ENCODE measurements at places on chromosomes 13 and 19.

GRCh38 chr19:39843919-39844793, 2.0 kb downstream of the FBL start:
- no peak for DNase-seq

DNA sequence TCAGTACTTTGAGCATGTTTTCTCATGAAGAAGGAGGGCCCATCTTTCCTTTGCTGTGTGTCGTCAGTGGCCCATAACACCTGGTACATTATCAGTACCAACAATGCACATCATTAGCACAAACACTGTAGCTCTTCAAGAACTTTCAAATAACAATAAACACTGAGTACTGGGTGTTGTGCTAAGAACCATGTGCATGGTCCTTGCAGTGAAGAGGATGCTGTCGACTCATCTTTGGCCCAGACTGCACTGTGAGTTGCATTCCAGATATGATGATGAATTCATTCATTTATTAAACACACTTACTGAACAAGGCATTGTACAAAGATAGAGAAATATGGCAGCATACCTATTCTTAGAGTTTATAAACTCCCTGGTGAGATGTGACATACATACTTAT, 55.8 kb downstream of the FLT3 start:
- DNase-seq = no peak

DNA sequence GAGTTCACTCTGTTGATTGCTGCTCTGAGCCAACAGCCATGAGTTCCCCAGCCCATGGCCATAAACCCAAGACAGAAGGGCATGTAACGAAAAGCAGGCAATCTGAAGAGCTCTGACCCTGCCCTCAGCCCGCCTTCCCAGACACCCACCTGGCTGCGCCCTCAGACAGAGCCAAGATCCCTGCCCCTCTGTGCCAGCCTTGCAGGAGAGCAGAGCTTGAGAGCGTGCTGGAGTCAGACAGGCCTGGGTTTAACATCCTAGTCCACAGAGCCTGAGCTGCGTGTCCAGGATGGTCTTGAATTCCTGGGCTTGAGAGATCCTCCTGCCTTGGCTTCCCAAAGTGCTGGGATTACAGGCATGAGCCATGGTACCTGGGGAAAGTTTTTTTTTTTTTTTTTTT, 19.0 kb upstream of the EMC10 start:
- no peak for DNase-seq

GRCh38 chr19:49771674-49772139, 4.9 kb downstream of the AP2A1 start:
- DNase-seq = no peak

- DNase-seq = no peak
Observed at GRCh38 chr13:75279834-75280369, 202.1 kb downstream of the TBC1D4 start.

- DNase-seq = no peak
Observed at GRCh38 chr19:3397266-3398022, 31.1 kb downstream of the NFIC start.

DNA sequence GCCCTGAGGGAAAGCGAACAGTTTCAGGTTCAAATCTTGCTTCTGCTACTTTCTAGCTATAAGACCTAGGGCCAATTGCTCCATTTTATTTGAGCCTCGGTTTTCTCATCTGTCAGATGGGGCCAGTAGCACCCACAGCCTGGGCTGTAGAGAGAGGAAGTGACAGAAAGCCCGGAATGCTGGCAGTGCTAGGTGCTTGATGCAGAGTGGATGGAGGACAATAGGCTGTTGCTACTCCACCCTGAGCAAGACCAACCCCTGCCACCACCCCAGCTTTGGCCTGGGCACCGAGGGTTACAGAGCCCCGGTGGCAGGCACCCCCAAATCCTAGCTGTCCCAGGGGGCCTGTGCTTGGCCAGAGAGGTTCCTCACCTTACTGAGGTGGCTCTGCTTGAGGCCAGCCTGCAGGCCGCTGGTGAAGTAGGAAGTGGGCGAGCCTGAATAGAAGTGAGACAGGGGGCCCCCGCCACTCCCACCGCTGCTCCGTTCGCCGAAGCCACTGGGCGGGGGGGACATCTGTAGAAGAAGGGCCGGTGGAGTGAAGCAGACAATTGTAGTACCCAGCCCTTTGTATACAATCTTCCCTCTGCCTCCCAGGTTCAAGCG, 2.1 kb upstream of the FDX2 start:
- no peak for DNase-seq

GRCh38 chr13:42873081-42873480, 91.7 kb downstream of the FAM216B start:
- no peak for DNase-seq

DNA sequence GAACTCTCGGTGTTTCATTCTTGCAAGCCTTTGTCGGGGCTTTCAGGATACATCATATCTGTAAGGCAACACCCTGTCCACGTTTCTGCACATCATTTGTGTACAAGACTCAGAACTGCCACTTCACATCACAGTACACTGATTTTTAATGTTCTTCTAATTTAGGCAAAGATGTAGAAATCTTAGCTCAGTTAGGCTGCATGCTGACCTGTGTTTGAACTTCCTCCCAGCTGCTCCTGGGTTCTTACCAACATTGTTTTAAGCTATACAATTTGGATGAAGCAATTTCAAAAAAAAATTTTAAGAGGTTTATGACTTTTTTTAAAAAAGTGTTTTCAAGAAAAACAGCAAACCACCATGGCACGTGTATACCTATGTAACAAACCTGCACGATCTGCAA, 1047.9 kb upstream of the SLC10A2 start:
- no peak for DNase-seq

DNA sequence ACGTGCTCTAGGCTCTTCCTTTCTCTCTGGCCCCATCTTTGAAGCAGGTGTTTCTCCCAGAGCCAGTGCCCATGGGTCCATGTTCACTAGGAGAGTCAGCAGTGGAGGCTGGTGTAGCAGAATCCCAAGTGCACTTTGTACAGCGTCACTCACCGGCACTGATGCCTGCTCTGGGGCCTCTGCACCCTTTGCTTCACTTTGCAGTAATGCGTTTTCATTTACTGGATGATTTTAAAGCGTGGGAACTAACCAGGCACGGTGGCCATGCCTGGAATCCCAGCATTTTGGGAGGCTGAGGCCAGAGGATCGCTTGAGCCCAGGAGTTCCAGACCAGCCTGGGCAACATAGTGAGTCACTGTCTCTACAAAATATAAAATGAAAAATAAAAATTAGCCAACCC, 30.7 kb downstream of the SLC25A42 start:
- no peak for DNase-seq

DNA sequence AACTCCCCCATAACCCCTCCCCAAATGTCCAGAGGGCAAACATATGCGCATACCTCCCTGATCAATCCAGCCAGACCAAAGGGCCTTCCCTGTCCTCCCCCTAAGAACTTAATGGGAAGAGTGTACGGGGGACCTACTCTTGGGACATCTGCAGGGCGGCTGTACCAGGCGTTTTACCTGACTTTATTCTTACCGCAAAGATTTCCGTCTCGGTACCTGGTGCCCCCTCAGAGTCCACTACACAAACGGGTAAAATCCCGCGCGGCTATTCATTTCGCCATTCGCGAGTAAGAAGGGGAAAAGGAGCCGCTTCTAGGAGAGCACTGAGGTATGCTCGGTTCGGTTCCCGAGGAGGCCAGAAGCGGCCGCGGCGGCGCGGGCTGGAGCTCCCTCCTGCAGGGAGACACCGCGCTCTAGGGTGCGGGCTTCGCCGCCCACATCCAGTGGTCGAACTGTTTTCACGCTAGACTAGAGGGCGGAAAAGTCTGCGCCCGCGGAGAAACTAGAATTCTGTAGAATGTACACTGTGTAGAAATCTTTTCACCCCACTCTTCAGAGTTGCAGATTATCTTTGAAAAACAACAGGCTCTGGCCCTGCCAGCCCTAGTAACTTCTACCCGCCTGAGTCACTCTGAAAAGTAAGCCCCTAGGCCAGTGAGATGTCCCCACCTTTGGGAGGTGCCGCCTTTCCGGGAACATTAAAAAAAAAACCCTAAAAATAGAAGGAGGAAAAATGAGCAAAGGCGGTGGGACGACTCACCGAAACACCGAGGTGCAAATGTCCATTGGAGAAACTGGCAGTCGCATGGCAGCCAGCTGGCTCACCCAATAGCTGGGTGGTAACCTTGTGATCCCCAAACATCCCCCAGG, 3.8 kb upstream of the TSHZ3 start:
- no peak for DNase-seq

- DNase-seq = no peak
Observed at GRCh38 chr13:99953138-99953755, 18.3 kb downstream of the ZIC5 start.

GRCh38 chr13:73403355-73404120, 344.7 kb downstream of the KLF5 start:
- no peak for DNase-seq

DNA sequence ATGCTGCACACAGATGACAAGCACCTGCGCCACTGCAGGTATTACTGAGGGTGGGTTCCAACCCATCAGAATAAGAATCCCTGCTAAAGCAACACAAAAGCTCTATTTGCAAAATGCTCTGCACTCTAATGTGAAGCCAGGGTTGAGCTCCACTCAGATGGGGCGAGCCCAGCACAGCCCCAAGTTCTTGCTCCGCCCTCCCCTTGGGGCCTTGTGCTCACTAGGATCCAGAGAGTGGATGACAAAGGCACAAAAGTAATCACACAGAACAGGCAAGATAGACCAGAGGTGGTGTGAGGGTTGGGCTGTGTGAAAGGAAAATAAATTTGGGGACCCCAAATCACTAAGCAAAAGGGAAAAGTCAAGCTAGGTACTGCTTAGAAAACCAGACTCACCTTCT, 8.2 kb upstream of the ZNF611 start:
- no peak for DNase-seq

DNA sequence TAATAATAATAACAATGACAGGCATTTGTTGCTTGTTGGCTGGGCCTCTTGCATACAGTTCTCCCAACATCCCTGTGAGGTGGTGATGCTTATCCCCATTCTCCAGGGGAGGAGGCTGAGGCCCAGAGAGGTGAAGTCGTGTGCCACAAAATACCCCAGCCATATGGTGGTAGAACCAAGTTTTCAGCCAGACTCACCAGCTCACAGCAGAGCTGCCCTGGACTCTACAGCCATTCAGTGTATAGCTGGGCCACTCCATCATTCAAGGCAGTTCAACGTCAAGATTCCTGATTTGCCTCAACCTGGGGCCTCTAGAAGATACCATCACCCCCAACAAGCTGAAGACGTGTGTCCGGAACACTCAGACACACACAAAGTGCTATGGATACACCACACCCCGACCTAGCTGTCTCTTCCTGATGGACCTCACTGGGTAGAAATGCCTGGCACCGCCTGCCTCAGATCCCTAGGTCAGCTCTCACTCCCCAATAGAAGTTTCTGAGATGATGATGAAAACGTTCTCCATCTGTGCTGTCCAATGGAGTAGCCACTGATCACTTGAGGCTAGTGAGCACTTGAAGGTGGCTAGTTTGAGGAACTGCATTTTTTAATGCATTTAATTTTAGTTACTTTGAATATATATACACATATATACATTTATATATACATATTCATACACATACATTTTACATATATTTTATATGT, 4.3 kb upstream of the CEACAM19 start:
- no peak for DNase-seq

GRCh38 chr19:38763795-38764220, 9.5 kb downstream of the LGALS7 start:
- DNase-seq = no peak

DNA sequence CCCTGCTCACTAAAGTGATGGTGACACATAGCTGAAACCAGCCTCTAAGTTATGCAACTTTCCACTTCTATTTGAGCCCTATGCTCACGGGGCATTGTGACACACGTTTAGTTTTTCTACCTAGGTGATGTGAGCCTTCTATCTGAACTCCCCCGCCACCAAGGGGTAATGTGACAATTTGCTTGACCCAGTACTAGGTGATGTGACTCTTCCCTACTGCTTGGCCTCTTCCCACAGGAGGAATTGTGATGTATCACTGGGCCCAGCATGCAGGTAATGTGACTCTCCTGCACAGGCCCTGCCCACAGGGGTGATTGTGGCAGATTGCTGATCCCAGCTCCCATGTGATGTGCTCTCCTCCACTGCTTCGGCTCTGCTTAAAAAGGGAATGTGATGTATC, 42.7 kb upstream of the ZNF43 start:
- no peak for DNase-seq

DNA sequence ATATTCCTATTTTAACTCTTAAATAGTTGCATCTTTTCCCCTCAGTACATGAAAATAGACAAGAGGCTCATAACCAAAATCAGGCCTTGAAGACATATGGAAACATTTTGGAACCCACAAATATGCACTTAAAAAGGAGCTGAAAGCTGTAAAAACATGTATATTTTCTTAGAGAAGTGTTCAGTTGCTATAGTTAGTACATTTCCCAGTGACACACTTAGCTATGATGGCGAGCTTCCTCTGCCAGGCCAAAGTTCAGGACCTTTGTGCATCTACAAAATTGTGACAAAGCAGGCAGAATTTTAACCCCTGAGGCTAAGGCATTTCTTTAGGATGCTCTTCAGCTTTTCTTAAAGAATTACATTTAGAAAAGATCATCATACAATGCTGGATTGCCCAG, 54.5 kb downstream of the RCBTB2 start:
- no peak for DNase-seq

GRCh38 chr19:33385956-33386355, 12.4 kb downstream of the CEBPG start:
- no peak for DNase-seq

GRCh38 chr13:33323801-33324510, 38.4 kb upstream of the STARD13 start:
- no peak for DNase-seq

DNA sequence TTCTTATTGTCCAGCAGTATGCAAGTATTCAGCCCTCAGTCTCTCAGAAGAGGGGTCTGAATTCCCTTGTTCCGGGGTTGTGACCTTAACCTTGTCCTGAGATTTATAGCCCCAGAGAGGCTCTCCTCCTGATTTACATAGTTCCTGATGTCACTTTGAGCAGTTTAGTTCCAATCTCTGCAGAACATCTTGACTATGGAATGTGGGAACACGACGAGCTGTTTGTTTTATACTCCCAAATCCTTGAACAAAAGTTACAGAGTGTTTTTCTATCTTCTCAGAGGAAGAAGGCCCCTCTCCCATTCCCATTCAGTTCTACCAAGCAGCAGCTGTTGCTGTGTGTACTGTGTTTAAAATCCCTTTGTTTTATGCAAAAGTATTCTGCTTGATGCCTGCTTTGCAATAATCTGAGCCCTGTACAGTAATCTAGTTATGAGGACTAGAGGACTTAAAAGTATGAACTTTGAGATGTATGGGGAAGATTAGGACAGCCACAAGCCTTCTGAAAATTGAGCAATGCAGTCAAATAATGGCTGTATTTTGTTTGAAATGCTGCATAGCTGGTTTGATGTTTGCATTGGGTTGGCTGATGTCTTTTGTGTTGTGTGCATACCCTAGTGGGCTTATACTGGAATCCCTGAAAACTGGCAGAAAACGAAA, 74.7 kb downstream of the KL start:
- no peak for DNase-seq
